T-helper 2 cell (primary cell): ENCODE measurements at places on chromosomes 4 and X.

- DNase-seq: no peak
Measured at GRCh38 chr4:5774416-5775036, 63.5 kb downstream of the EVC start.

- no peak for DNase-seq
Measured at GRCh38 chr4:34000356-34000755, 2244.0 kb downstream of the ARAP2 start.

DNA sequence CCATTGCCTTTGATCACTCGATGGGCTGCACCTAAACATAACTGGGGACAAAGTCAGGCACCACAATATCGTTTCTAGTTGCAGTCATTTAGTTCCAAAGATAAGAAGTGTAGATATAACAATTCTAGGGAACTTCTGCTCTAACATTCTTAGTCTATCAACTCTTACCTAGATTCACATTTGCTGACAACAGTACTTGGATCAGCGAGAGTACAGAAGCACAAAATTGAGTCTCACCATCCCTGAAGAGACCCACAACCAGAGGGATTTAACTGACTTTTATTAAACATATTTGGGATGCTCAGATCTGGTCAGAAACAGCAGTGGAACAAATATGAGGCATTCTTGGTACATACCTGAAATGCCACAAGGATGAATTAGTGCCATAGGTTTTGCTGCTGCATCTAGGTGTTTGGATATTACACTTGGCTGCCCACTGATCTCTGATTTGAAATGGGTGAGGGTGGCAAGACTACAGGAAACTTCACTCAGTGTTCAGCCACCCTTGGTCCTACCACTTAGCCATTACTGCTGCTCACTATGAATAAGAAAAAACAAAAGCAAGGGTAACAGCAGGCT is 28.9 kb upstream of the HUWE1 start:
- no peak for DNase-seq

GRCh38 chr4:134027931-134028330 is 173.7 kb downstream of the PABPC4L start:
- DNase-seq: no peak

- DNase-seq: peak; percentile 20
Measured at GRCh38 chr4:142846108-142846728, at the start of gene INPP4B. INPP4B (minus strand) TSS chr4:142846301.

DNA sequence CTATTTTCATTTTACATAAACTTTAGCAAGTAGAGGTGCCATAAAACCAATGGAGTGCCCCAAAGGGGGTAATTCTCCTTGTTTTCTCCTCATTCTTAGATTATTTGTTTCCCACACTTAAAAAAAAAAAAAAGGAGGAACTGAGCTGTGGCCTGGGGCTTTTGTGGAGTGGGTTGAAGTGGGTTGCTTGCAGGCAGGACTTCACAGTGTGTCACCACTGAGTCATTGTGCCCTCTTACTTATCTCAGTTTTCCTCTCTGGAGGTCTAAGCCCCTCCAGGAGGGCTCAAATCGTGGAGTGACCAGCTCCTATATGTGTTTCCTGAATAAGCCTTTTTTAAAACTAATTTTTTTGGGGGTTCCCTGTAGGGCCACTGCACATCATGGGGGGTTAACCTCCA is 69.0 kb downstream of the SLC16A2 start:
- DNase-seq: no peak

GRCh38 chr4:128831531-128832242 is 22.2 kb downstream of the JADE1 start:
- no peak for DNase-seq

DNA sequence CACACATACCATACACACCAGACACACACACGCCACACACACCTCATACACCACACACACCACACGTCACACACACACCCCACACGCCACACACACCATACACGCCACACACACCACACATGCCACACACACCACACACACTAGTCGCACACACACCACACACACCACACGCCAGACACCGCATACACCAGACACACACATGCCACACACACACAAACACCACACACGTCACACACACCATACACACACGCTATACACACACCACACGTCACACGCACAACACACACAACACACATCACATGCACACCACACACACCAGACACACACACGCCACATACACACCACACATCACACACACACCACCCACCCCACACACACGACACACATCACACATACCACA is 32.0 kb downstream of the FAM53A start:
- no peak for DNase-seq

GRCh38 chrX:150324035-150324728 is 38.9 kb upstream of the MAMLD1 start:
- no peak for DNase-seq

- DNase-seq: no peak
Measured at GRCh38 chr4:135934026-135934425, 1598.3 kb downstream of the PCDH18 start.

GRCh38 chr4:25466966-25467697 is 90.1 kb downstream of the ANAPC4 start:
- no peak for DNase-seq

DNA sequence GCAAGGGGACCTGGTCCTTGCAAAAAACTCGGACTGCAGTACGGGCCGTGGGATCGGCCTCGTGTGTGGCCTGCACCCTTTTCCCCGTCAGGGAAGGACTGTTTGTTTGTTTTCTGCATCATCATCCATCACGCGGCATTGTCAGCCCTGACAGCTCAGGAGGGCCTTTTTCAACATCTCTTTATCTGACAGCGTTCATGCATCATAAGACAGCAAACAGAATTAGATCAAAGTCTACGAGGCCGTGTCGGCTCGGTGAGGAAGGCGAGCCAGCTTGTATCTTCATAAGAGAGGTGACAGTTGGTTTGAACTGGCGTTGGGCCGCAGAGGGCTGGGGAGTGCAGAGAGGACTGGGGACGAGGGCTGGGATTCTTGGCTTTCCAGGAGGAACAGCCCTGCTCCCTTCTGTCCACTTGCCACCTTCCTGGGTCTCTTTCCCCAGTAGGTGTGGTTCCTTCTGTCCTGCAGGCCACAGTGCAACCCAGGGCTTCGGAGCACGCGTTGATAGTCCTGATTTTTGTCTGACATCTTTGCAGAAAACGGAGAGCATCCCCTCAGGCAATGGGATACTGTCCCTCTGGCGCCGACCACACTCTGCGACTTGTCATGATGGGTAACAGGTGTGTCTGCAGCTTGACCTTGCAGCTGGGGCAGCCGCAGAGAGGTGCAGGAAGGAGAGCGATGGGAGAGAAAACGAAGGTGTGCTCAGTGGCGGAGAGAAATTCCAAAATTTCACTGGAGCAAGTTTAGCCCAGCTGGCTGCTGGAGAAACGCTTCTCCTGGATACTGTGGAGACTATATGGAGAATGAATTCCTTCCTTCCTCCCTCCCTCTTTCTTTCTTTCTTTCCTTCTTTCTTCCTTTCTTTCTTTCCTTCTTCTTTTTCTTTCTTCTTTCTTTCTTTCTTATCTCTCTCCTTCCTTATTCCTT is 104.0 kb upstream of the SHOX start:
- no peak for DNase-seq
